Stimulated activated naive B cell treated with anti-CD40 and anti-IgM and Interleukin-4, amounts not matched to agents 10 μg/mL and 1 μg/mL and 100 μg/mL, for 72 hours (primary cell): ENCODE measurements at places on chromosomes 3 and 15.

DNA sequence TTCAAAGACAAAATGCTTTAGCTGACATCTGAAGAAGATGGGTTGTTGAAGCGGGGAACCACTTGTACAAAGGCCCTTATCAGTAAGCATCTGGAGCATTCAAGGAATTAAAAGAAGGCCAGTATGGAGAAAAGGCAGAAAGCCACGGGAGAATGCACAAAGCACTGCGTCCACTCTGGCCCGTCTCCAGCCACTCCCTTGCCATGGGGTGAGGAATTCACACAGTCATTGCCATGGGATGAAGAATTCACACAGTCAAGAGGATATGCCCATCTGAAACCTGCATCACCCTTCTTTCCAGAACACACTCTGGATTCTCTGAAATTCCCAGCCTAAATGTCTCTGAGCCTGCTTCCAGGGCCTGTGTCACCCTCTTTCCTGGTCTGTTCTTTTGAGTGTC, 26.7 kb upstream of the STAG1 start:
- no peak for DNase-seq

- no peak for DNase-seq
Measured at GRCh38 chr3:194586836-194587235, 46.4 kb downstream of the TMEM44 start.

DNA sequence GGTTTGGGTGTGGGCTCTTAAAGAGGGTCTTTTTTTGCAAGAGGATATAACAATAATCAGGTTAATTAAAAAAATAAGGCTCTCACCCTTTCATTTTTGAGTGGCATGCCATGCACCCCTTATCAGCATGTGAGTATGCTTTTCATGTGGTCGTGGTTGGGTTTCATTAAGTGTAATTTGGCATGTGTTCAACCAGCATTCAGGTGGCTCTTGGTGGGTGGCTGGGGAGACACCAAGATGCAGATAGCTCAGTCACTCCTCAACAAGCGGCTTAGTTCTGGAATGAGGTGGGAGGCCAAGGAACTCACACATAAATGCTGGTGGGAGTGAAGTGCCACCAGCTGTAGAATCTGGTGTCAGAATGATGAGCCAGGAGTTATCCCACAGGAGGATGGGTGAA, 66.8 kb downstream of the FLNB start:
- DNase-seq: no peak

- DNase-seq: no peak
Measured at GRCh38 chr3:52140000-52140399, 14.2 kb downstream of the POC1A start.

- DNase-seq: no peak
Measured at GRCh38 chr3:171132873-171133272, 106.4 kb upstream of the SLC2A2 start.

DNA sequence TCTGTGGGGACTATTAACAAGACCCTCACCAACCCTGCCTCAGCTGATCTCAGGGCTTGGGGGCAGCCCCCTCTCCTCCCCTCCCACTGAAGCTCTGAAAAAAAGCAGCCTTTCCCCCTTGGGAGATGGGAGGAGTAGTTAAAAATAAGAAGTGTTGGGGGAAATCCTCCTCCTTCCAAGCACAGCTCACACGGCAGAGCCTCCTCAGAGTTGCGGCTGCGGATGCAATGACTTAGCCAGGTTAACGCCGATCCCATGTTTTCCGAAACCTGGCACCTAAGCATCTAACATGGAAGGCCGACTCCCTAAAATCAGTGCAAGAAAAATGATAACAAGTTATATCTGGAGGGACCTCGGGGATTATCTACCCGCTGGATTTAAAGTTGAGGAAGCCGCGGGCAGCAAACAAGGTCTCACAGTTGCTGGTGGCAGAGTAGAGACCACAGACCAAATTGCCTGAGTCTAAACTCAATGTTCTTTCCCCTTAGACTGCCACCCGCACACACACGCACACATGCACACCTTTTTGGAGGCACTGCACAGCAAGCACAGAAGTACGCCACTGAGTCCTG, 1.1 kb upstream of the TPM1 start:
- DNase-seq: no peak

DNA sequence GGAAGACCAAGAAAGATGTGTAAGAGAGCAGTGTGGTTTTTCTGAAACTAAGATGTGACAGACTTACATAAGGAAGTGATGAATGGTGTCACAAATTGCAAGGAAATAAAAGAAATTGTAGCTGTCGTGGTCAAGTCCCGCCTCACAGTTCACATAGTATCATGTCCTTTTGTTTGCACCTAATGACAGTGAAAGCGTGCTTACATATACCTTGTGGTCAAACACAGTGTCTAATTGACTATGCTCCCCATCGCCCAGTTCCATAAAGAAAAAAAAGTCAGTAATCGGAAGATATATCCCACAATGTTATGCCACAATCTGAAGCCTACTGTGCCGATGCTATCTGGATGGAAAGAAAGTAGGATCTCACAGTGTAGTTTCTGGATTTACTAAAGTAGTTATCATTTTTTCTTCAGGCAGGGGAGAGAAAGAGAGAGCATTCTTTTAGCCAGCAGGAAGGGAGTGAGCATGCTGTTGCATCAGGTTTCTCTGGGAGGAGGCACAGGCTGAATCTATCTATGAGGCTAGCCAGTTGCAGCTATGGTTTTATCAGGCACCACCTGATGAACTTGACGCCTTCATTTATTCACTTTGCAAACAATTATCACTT, 9.8 kb upstream of the PLSCR1 start:
- DNase-seq: no peak

GRCh38 chr3:170741756-170742529, 128.1 kb downstream of the RPL22L1 start:
- no peak for DNase-seq

GRCh38 chr3:150411976-150412375, 3.9 kb downstream of the TSC22D2 start:
- no peak for DNase-seq

DNA sequence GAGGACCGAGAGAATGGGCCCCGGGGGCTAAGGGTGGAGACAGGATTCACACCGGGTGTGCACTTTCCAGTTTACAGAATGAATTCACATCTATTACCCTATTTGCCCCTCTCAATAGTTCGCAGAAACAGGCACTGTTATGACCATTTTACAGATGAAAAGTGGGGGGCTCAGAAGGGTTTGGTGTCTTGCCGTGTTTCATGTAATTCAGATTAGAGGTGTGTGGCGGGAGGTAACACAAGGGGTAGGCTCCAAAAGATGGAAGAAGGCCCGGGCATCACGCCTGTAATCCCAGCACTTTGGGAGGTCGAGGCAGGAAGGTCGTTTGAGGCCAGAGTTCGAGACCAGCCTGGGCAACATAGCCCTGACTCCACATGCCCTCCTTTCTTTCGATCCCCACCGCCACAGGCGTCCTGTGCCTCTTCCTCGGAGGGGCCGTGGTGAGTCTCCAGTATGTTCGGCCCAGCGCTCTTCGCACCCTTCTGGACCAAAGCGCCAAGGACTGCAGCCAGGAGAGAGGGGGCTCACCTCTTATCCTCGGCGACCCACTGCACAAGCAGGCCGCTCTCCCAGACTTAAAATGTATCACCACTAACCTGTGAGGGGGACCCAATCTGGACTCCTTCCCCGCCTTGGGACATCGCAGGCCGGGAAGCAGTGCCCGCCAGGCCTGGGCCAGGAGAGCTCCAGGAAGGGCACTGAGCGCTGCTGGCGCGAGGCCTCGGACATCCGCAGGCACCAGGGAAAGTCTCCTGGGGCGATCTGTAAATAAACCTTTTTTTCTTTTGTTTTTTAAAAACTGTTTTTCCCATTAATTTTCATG, 3.4 kb downstream of the DUOXA2 start:
- no peak for DNase-seq

DNA sequence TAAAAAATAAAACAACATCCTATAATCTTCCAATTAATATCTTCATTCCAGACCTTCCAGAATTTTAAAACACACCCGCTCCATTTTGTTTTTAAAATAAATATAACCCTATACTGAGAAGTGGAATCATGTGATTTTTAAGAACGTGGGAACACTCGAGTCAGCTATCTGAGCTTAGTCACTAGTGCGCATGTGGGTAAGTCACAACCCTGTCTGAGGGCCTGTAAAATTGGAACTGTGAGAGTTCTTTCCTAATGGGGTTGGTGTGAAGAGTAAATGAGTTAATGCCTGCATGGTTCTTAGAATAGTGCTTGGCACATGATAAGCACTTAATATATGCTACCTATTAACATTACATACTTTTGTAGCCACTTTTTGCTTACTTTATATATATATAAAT, 19.9 kb upstream of the POLR2M start:
- DNase-seq: no peak

- no peak for DNase-seq
Measured at GRCh38 chr3:161350916-161351315, 20.4 kb downstream of the SPTSSB start.

- DNase-seq: no peak
Measured at GRCh38 chr15:45197512-45197911, 9.7 kb upstream of the SHF start.

DNA sequence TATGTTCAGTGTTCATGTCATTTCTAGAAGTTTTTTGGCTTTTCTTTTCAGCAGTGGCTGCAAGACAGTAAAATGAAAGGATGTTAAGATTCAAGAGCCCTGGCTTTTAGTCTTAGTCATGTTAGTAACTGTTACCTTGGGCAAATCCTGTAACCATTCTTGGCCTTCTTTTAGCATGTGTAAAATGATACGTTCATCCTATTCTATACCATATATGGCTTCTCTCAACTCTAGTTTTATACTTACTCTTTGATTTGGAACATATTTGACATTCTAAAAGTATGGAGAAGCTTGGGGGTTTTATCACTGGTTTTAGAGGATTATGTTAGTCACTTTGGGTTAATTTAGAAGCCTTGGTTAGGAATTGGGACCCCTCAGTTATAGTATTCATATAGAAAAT, 20.1 kb downstream of the GTF2E1 start:
- no peak for DNase-seq

DNA sequence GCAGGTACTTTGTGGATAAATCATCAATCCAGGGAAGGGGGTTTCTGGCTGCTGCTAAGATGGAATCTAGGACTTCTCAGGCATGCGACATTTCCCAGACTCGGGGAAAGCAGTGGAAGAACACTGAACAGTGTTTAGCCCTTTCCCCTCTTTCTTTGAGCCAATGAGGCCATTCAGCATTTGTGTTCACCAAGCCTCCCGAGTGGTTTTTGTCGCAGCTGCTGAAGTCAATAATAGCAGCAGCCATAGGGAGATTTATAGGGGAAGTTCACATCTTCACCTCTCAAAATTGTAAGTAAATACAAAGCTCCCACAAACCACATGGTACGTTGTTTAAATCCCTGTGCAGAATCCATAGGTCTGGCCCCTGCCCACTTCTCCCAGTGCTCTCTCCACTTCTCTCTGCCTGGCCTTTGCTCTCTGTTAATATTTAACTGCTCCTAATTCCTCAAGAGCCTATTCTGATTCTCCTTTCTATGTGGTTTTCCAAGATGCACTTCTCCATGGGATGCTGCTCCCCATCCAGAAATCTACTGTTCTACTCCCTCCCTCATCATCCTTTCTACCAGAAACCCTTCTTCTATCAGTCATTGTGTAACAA, 230.7 kb downstream of the SHQ1 start:
- DNase-seq: no peak

- DNase-seq: no peak
Measured at GRCh38 chr3:36833160-36833814, 68.9 kb upstream of the DCLK3 start.

DNA sequence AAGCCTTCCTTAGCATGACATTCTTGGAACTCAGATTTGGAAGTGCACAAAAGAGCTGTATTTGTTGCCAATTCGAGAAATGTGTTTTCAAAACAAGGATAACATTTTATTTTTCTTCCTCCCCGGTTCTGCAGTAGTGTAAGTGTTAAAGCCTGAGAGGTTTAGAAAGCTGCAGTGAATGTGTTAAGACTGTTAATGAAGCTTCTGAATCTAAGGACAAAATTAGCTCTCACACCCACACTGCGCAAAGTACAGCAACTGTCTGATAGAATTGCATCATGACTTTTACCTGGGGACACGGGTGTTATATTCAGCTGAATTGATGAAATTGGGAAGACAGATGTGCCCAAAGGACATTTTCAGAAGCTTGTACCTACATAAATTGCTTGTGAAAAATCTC, 344.4 kb downstream of the CADM2 start:
- DNase-seq: no peak

DNA sequence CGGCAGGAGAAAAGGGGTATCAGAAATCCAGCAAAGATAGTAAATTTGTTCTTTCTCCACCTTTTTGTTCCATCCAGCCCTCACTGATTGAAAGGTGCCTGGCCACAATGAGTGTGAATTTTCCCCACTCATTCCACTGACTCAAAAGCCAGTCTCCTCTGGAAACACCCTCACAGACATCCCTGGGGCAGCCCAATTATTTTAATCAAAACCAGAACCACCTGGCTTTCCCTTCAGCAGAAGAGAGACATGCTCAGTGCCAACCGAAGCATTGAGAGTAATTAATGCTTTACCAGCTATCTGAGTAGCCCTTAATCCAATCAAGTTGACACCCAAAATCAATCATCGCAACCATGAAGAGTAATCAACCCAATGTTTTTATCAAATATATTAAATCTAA, 1129.6 kb upstream of the GBE1 start:
- no peak for DNase-seq

GRCh38 chr3:150061288-150062024, 90.8 kb upstream of the PFN2 start:
- no peak for DNase-seq

- no peak for DNase-seq
Measured at GRCh38 chr3:57226176-57226575, 1.4 kb upstream of the APPL1 start.

GRCh38 chr3:40851836-40852235, 327.1 kb downstream of the ZNF621 start:
- DNase-seq: no peak

GRCh38 chr3:25527336-25527735, 99.3 kb downstream of the RARB start:
- DNase-seq: no peak

DNA sequence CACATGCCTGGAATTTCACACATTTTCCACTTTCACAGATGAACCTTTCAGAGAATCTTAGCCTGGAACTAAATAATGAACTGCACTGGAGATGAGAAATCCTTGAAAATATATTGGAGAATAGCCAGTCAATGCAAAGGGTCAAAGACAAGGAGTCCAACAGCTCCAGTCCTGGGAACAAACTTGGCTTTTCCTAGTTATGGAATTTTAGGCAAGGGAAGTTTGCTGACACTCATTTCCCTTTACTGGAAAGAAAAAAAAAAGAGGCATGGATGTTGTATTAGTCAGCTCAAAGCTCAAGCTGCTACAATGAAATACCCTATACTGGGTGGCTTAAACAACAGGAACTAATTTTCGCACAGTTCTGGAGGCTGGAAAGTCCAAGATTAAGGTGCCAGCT, 690.8 kb upstream of the ARPP21 start:
- DNase-seq: no peak

- no peak for DNase-seq
Measured at GRCh38 chr15:66886686-66887273, 178.6 kb upstream of the SMAD3 start.

- no peak for DNase-seq
Measured at GRCh38 chr15:38642689-38643270, 78.2 kb upstream of the RASGRP1 start.

- DNase-seq: no peak
Measured at GRCh38 chr15:41966920-41967465, 5.4 kb downstream of the EHD4 start.

GRCh38 chr3:12471241-12471640, 13.0 kb upstream of the TSEN2 start:
- DNase-seq: peak; percentile 36
